ENCODE measurements at places on chromosomes 7 and 10.

- peak; percentile 3 for DNase-seq
Measured at GRCh38 chr7:157515342-157516041, 178.7 kb downstream of the DNAJB6 start.

- DNase-seq: no peak
Measured at GRCh38 chr7:92674379-92674778, 84.2 kb upstream of the FAM133B start.

- DNase-seq: no peak
Measured at GRCh38 chr10:98361131-98362025, 53.6 kb downstream of the PYROXD2 start.

DNA sequence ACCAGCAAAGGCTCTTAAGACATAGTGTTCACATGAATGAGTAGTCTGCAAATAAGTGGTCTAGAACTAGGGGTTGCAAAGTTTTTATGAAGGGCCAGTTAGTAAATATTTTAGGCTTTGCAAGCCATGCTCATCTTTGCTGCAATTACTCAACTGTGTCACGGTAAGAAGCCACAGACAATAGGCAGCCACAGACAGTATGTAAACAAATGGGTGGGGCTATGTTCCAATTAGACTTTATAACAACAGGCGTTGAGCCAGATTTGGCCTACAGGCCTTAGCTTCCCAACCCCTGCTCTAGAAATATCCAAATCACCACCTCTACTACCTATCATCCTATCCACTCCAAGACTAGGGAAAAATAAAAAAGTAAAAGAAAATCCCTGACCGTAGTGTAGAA is 9.2 kb downstream of the IKZF5 start:
- DNase-seq: no peak

DNA sequence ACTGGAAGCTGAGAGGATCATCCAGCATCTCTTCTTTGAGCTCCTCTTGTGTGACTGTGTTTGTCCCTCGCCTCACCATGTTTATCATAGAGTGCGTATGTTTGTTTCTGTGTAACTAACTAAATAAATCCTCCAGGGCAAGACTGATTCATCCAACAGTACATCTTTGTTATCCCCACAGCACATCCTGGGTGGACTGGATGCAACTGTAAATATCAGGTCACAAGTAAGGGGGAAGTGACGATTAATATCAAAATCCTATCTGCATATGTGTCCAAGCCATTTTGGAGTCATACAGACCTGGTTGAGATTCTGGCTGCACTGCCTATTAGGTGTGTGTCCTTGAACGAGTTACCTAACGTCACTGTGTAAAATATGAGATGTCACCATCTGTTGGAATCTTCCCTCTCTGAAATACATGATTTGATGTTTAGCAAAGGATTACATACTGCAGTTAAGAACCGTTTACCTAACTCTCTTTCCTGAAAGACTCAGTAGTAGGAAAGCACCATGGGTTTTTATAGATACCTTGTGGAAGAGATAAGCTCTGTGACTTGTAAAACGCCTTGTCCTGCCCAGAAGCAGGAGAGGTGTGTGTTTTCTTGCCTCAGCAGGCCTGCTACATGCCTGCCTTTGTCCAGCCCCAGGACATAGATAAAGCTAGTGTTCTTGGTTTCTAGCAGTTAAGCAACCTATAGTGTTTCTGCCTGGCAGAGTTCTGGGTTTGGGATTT is 25.8 kb downstream of the WBP1L start:
- no peak for DNase-seq

DNA sequence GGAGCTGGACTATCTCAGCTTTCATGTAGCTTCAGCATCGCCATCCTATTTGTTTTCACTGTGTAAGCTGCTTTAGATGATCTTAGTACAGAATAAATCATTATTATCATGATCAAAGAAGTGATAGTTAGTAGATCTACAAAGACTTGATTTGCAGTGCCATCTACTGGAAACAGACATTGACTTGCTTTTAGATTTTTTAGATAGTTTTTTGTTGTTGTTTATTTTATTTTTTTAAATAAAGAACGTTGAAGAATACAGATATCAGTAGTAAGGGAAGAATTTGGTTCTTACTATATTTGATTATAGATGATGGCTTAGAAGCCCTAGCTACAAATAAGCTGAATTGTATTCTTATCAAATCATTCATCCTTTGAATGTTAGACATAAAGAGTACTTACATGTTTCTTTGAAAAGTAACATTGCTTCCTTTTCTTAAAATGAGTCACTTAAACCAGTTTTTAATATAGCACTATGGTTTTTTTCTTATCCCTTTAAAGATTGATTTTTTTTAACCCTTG is 6.3 kb upstream of the SFMBT2 start:
- no peak for DNase-seq

GRCh38 chr10:25072786-25073185 is 56.4 kb downstream of the THNSL1 start:
- DNase-seq: no peak
